IPS DF 6.9 (cell line): ENCODE measurements at places on chromosomes 5 and 9.

DNA sequence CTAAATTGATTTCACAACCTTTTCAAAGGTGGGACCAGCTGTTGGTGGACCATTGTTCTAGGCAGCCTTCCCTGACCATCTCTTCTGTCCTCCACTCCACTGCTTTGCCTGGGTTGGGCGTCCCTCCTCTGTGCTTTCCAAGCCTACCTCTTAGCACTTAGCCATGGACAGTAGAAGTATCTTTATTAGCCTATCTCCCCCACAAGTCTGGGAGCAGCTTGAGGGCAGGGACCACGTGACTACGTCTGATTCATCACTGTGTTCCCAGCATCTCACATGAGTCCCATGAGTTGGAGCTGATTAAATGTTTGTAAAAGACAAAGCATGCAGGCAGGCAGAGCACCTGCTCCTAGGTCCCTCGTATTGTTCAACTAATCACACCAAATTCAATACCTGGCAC, 20.9 kb downstream of the MORN5 start:
- DNase-seq: no peak

- no peak for DNase-seq
Observed at GRCh38 chr9:13554626-13555025, 275.1 kb upstream of the MPDZ start.

GRCh38 chr9:113979343-113980127, 98.6 kb downstream of the AMBP start:
- DNase-seq: no peak

GRCh38 chr5:72625332-72625731, 118.1 kb upstream of the ZNF366 start:
- no peak for DNase-seq

DNA sequence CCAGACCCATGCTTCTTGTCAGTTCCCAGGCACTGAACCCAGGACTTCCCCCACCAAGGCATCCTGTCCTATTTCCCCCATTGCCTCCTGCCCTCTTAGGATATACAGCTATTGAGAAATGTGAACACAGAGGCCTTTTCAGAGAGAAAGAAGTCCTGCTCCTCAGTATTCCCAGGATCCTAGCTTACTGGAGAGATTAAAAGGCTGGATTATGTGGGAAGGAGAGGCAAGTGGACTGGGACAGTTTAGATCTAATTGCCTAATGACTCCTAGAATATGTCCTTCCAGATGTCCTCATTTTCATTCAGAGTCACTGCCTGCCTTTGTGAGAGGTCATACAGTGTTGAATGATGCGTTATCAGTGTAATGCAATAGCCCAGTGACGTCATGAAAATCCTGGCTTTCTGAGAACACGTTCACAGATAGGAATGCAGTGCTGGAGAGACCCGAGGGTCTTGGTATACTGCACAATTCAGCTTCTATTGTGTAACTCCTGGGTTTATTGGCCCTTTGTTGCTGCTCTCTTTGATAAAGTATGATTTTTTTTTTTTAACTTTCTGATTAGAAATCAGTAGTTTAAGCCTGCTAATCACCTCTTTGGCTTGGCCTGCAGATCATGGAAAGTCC, 26.2 kb downstream of the WWC1 start:
- DNase-seq: no peak
